ENCODE measurements at places on chromosomes 11 and 22. TPM values are rescaled to one million over a fixed set of nuclear protein-coding genes. Genes with fewer than 3 reads are reported as not detected.

DNA sequence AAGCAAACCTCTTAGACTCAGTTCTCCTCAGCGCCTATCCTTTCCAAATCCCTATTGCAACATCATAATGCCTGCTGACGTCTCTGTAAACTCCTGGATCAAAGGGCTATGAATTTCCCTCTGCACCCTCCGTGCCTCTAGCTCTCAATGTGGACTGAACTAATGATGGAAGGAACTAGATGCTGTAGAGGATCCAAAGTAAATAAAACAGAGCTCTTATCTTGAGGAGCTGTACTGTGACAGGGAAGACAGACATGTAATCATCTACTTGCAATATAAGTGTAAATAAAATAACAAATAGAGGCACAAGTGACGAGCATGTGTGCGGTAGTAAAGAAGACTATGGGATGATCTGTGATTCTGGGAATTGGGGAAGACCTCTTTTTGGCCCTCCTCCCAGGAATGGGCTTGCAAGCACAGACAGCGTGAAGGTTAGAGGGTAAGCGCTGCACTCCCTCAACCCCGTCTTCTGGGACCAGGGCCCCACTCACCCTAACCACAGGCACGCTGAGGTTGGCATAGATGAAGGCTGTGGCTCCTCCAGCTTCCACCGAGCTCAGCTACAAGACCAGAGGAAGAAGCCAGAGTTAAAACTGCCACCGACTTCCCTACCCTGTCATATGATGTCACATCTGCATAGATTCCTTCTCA, 42.2 kb downstream of the P4HA3 start:
- no peak for DNase-seq
- H3K27ac ChIP-seq, result no peak overlapping the region
- no peaks in the 10 kb centered on the region for H3K36me3 ChIP-seq
- no peak overlapping the region for H3K4me3 ChIP-seq
- H3K27me3 ChIP-seq, result no peaks in the 10 kb centered on the region
- H3K4me1 ChIP-seq, result no peaks in the 10 kb centered on the region

DNA sequence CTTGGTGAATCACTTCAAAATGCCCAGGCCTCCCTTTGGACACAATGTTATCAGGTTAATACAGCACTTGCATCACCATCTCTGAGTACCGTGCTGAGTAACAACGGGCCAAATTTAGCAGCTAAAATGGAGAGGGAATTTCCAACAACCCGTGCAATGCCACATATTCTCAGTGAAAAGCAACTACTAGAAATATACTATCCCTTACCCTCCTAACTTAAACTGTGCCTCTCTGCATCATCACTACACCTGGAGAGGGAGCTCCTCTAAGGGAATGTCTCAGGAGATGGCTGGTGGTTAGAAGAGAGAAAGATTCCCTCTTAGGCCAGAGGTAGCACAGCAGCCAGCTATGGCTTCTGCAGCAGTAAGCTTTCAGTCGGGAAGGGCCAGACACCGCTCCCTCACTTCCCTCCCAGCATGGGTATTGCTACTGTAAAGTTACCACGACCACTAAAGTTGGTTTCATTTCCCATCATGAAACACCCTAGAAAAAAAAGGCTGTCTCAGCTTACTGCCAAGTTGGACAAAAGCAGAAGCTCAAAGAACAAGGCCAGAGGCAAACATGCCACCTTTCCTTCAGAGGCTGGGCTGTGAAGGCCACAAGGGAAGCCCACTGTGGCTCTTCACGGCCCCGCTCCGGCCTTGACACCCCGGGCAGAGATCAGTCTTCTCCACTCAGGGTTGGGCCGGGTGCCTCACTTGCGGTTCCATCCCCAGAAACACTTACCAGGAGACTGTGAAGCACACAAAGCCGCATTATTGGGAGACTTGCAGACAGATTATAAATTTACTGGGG, 3.9 kb downstream of the MAML2 start:
- peak overlapping the region; percentile 100 for H3K27ac ChIP-seq
- no peaks in the 10 kb centered on the region for H3K36me3 ChIP-seq
- H3K4me3 ChIP-seq, result no peak overlapping the region
- no peaks in the 10 kb centered on the region for H3K27me3 ChIP-seq
- peak; percentile 72 for DNase-seq

DNA sequence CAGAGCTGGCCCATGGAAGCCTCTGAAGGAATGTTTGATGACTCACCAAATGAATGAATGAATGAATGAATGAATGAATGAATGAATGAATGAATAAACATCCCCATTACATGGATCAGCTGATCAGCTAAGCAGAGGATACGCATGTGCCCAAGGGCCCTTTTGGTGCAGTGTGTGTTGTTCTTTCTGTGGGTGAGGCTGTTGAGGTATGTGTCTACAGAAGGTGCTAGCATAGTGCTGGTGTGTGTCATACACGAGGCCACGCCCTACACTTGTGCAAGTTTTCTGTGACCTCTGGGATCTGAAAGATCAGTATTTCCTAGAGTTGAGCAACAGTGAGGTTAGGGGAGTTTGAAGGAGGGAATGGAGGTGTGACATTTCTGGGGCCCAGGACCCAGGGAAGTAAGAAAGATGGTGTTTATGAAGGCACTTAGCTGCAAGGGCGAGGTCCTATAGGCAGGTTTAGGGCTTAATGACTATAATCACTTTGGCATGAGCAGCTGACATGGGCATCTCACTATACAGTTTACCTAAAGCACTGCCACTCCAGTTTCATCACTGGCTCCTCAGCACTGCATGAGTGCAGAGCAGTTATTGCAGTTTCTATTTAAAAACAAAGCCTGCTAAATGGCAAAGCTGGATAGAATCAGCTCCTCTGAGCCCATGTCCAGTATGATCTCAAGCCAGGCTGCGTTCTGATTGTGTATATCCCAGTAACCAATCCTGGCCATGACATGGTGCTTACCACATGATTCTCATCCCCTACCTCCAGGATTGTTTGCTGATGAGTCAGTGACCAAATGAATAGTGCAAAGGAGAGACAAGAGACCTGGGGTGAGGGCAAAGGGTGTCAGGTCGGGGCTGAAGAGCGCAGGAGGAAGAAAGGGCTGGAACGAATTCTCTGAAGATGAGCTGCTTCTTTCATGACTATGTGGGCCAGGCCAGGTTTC, 36.4 kb upstream of the E2F8 start:
- H3K36me3 ChIP-seq, result no peaks in the 10 kb centered on the region
- no peaks in the 10 kb centered on the region for H3K4me1 ChIP-seq
- no peaks in the 10 kb centered on the region for H3K27me3 ChIP-seq
- no peak for DNase-seq

The P2RY6 gene
- total RNA-seq, result 6.1 TPM

The NXPE2 gene
- total RNA-seq, result 0.99 TPM
